ENCODE measurements at places on chromosomes 16 and 17.
A peak's percentile ranks its signal among the peaks of the same experiment; 100 is the strongest.

- DNase-seq: no peak
These were observed 11.3 kb downstream of the DHX38 start for GRCh38 chr16:72104905-72105304.

DNA sequence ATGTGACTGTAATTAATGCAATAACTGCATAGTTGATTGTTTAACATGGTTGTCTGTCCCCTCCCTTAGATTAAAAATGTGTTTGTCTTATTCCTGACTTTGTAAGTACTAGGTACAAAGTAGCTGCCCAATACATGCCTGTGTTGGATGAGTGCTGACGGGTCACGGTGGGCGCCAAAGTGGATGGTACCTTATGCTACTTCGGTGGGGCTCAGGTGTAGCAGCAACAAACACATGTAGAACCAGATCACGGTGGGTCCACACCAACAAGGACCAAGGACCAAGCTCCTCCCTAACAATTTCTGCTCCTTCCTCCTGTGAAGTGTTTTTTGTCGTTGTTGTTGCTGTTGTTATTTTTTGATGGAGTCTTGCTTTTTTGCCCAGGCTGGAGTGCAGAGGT, 46.4 kb upstream of the ZFHX3 start:
- DNase-seq: no peak

DNA sequence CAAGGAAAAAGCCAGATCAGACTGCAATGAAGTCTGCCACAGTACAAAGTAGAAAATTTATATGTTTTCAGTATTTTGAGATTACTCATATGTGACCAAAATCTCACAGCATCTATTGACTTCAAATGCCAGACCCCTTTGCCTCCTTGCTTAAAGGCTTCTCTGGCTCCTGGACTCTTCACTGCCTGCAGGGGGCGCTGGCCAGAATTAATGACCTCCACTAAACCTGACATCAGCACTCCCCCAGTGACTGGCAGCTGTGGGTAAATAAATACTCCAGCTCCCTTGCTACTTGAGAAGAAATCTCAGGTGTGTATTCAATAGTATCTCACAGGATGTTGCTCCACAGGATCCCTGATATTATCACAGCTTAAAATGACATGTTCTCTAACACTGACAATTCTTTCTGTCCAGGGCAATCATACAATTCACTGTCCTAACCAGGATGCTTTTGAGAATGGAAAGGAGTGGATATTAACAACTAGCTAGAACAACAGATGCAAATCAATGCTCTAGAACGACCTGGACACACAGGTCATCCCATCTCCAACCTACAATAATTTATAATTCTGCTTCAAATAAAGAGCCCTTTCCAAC, 4.0 kb downstream of the BECN1 start:
- peak; percentile 24 for DNase-seq

DNA sequence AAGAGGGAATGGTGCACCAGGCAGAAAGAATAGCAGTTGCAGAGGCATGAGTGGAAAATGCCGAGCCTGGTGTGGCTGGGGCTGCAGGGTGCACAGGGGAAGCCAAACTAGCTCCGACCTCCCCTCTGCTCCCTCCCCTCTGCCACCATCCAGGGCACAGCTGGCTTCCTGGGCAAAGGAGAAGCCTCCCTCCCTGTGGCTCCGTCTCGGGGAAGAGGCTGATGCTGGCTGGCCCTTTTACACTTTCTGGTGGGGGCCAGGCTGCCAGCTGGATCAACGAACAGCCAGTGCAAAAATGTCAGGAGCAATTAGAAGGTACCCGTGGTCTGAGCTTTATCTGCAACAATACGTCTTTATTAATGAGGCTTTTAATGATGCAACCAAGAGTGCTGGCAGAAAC, 37.1 kb upstream of the KCNJ12 start:
- DNase-seq: no peak

GRCh38 chr17:8004899-8005298, 2.5 kb downstream of the GUCY2D start:
- DNase-seq: no peak

- DNase-seq: no peak
These were observed 32.2 kb downstream of the ARHGAP44 start for GRCh38 chr17:12821376-12821940.

GRCh38 chr17:81983639-81984373, 6.4 kb downstream of the ASPSCR1 start:
- DNase-seq: peak; percentile 82

DNA sequence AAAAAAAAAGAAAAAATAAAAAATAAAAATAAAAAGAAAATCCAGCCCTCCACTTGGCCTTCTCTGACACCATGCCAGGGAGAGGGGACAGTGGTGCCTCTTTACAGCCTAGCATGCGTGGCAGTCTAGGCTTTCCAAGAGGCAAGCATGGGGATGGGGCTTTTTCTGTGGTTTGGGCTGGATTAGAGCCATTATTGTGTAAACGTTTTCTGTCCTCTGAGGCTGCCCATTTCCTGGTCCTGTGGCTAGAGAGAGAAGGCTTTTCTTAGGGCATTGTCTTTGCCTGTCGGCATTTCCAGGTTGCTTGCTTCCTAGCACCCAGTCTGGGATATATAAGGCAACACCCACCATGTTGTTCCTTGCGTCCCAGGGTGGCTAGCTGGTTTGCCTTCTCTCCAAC, 2.7 kb upstream of the DHRS7B start:
- no peak for DNase-seq

- no peak for DNase-seq
These were observed 23.0 kb downstream of the RARA start for GRCh38 chr17:40331743-40332641.
